ENCODE measurements at places on chromosomes 11 and 22.

GRCh38 chr11:23727794-23728193 lies 769.1 kb upstream of the LUZP2 start:
- no peak for DNase-seq

GRCh38 chr11:81165164-81165563 lies 1568.5 kb downstream of the FAM181B start:
- DNase-seq, result no peak

GRCh38 chr11:67372321-67372992 lies 941 bp downstream of the CLCF1 start:
- DNase-seq, result no peak

DNA sequence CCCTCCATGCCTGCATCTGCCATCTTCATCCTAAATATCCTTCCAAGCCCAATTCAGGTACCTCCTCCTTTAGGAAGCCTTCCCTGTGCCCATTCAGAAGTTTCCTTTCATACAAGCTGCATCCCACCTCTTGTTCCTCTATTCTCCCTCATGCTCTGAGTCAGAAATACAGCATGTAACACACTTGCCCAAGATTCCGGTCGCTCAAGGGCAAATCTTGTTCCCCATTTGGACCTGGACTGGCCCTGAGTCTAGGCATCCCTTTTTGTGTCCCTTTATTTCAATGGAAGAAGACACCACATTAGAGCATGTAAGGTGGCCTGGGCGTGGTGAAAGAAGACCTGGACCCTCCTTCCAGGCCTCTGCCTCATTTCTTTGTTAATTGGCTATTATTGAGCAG lies 38.5 kb downstream of the RTL6 start:
- no peak for DNase-seq

DNA sequence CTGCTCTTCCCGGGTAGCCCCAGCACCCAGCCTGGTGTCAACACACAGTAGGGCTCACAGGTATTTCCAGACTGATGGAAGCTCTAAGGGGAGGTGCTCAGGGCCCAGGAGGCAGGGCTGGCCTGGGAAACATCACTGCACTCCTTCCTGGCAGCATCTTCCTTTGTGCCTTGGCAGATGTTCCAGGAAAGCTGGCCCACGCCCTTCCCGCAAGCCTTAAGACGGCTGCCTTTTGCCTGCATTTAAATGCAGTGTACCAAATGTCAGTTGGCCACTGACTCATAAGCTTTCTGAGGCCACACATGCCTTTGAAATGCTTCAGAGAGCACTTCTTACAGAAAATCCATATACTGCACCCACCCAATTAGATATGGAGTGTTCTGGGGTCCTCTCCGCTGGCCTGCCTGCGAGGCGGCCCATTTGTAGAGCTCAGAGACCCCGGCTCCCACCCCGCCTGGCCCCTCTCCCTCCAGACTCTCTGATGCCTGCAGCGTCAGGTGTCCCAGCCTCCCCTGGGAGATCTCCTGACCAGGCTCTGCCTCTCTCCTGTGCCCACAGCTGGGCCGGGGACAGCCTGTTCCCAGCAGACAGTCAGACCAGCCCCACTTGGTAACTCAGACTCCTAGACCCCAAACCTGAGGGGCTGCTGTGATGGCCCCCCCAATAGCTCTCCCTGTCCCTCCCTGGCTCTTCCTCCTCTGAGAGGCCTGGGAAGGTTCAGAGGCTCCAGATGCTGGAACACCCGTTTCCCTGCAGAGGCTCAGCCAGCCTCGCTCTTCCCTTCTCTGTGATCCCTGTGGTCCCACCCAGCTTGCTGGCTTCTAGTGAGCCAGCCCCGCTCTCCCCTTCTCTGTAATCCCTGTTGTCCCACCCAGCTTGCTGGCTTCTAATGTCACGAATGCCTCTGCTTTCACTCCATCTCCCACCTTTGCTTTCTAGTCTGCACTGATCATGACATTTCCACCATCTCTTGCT lies 47.6 kb upstream of the THY1 start:
- peak; percentile 64 for DNase-seq

DNA sequence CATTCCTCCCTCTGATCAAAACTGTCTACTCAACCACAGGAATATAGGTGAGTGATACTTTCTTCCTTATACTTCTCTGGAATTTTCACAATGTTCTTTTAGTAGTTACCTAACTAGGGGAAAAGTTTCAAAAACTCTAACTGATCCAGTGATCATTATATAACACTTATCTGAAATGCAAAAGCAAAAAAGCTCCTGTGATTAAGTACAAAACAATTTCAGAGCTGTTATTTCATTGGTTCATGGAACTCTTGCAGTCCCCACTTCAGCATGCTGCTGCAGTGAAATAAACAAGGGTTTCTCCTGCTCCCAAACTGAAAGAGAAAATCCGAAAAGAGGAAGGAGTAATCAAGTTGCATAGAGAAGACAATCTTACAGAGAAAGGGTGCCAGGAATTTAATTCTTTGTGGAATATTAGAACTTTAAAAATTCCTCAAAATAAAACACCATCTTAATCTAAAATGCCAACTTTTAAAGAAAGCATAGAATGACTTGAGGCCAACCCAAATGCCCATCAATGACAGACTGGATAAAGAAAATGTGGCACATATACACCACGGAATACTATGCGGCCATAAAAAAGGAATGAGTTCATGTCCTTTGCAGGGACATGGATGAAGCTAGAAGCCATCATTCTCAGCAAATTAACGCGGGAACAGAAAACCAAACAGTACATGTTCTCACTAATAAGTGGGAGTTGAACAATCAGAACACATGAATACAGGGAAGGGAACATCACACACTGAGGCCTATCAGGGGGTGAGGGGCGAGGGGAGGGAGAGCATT lies 20.3 kb downstream of the PPP2R1B start:
- no peak for DNase-seq

DNA sequence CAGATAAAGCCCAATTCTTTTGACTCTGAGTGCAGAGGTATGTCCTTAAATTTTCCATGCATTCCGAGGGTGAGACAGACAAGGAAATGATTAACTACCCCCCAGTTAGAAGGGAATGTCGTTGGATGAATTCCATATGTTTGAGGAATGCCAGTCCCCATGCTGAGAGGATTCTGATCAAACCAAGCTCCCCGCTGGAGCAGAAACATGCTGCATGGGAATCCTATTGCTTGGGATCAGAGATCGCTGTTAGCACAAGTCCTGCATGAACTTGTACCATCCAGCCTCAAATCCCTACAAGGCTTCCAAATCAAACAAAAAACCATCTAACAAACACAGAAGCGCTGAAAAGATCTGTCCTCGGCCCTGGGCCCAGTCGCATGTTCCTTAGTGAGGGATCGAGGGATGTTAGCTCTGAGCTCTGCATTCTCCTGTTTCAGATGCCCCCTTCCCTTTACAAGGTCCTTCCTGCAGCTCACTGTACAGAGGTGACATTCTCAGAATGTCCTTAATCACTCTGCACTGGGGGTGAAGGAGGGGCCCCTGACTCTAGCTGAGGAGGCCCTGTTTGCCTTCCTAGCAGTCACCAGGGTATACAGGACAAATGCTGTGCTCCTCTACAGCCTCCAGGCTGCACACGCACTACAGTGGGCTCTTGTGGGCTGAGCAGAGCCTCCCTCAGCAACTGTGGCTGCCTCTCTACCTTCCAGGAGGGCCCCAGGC lies 353.4 kb downstream of the TENM4 start:
- DNase-seq, result no peak

- DNase-seq, result no peak
Observed at GRCh38 chr11:10374386-10374785, 69.5 kb downstream of the ADM start.

DNA sequence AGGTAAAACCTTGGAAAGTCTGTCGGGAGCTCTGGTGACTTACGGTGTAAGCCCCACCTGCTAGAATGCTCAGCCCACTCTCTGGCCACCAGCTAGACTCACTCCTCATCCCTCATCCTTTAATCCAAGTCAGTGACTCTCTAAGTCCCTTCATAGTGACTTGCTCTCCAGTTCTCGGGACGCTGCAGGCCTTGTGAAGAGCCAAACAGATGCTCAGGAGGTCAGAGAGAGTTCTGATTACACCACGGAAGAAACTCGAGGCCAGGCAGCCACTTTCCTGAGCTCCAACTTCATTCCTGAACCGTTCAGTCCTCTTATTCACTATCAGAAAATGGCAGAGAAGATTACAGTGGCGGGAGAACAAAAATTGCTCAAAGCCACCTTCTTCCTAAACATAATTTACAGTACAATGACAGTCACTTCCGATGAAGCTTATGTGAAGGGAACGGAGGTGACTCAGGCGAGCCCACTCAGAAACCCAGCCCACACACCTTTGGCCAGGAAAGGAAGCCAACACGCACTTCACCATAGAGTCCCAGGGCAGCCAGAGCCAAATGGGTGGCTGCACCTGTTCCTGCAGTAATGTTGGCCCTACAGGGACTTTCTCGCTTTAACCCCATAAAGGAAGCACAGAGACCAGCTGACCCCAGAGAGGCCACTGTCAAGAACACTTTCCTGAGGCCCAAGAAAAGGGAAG lies 100.4 kb downstream of the GALNT18 start:
- DNase-seq, result no peak

GRCh38 chr11:125091247-125091876 lies 20.1 kb downstream of the TMEM218 start:
- DNase-seq, result peak; percentile 51

DNA sequence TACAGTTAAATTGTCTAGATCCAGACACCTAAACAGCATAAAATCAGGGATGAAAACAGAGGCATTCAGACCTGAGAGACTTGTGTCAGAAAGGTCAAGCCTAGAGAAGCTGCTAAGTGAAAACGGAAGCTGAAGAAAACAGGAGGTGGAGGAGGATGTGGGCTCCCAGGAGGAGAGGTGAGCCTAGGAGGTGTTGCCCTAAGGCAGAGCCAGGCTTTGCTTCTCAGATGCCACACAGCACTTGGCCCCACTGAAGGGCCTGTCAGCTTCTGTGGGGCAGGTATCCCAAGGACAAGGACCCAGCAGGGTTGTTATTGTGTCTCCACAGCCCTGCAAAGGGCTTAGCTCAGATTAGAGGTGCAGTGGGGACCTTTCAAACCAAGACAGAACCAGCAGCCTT lies 14.4 kb downstream of the UFD1 start:
- DNase-seq, result no peak

- no peak for DNase-seq
Observed at GRCh38 chr11:68215087-68215445, 2.0 kb upstream of the KMT5B start.

DNA sequence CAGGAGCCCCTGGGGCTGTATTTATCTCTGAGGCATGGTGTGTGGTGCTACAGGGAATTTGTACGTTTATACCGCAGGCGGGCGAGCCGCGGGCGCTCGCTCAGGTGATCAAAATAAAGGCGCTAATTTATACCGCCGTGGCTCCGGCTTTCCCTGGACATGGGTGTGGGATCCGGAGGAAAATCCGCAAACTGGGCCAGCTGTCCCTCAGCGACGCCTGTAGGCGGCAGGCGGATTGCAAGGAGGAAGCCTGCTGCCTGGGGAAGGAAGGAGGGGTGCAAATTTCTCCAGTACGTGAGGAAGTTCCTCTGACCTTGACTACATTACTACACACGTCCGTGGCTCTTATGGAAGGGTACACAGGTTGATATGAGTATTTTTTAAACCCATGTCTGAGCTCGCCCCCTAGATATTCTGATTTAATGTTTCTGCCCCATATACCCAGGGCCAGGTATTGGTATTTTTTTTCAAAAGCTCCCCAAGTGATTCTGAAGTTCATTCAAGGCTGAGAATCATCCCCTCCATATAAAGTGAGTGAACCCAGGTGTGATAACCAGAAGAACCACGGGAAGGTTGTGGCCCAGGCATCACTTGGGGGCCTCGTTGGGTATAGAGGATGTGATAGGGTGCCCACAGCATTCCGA lies 2.8 kb downstream of the MYOD1 start:
- no peak for DNase-seq

GRCh38 chr11:1305501-1306056 lies 3.9 kb downstream of the TOLLIP start:
- no peak for DNase-seq

GRCh38 chr22:38618682-38619081 lies 37.5 kb downstream of the FAM227A start:
- no peak for DNase-seq

- no peak for DNase-seq
Observed at GRCh38 chr11:44614281-44614775, 48.9 kb downstream of the CD82 start.

DNA sequence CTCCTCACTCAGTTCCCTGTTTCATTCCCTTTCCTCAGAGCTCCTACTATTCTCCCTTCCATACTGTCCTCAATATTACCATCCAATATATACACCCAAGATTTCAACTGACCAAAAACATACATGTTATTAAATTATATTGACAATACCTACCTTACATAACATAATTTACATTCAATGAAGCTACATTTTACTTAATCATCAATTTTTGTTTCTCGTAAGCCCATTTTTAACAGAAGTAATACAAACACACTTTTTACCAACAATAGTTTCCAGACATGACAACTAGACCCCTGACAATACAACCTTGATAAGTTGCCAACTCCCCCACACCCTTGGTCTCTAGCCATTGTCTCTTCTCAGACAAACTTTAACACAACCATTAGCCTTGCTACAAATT lies 145.8 kb upstream of the DDI1 start:
- DNase-seq, result no peak

GRCh38 chr22:38034278-38034882 lies 22.8 kb upstream of the PICK1 start:
- peak; percentile 71 for DNase-seq

- DNase-seq, result no peak
Observed at GRCh38 chr11:87185228-87185627, 147.5 kb downstream of the TMEM135 start.

DNA sequence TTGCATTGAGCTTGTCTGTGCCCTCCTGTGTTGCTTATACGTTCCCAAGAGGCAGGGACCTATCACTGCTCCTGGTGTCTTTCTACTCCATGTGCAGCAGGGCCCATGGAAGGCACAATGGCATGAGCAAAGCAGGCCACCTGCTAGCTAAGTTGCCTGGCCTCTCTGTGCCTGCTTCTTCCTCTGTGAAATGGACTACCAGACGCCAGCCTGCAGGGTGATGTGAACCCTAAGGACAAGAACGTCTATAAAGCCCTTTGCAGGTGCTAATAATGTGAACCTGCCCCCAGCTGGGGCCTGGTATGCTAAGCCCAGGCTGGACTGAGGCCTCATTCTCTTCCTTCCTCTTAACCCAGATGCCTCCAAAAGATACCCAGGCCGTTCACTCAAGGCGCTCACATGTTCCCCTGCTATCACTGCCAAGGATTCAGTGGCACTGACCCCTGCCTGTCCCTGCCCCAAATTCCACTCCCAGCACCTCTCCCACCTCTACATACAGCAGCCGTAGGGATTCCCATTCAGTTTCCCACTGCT lies 4.0 kb downstream of the GUCD1 start:
- DNase-seq, result no peak

- DNase-seq, result no peak
Observed at GRCh38 chr22:37258005-37258752, 14.1 kb upstream of the RAC2 start.

Data from BE2C (cell line).